ENCODE measurements at places on chromosomes 6 and 20.

GRCh38 chr6:225121-225721, 67.1 kb upstream of the DUSP22 start:
- peak; percentile 35 for DNase-seq

GRCh38 chr20:21835042-21835441, 129.6 kb downstream of the PAX1 start:
- DNase-seq = no peak

DNA sequence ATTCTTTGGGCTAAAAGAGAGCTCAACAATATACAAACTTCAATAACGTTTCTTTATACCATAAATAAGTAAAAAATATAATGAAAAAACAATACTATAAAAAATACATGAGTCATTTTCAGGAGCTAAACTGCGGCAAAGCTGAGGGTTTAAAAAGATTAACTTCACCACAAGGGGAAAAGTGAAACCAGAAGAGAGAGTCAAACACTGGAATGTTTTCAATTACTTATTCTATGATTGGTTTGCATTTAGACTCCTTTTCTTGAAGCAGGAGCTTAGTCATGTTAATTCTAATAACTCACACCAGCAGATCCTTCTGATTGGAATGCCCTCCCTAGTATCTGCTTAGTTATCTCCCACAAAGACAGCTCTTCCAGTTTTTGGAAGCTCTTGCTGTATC, 627.3 kb downstream of the UTRN start:
- no peak for DNase-seq

DNA sequence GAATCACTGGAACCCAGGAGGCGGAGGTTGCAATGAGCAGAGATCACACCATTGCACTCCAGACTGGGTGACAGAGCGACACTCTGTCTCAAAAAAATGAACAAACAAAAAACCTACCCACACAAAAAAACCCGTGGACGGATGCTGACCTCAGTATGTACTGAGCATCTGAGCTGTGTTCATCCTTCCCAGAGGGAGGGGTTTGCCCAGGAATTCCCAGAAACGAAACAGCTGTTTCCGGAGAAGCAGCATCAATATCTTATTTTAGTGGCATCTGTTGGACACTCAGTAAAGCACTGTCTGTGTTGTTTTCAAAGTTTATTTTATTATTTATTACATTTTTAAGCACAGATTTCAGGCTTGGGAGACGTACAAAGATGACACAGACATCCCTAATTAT, 18.7 kb downstream of the NANP start:
- no peak for DNase-seq

- no peak for DNase-seq
These were observed 124.1 kb downstream of the RNF144B start for GRCh38 chr6:18511211-18511610.

DNA sequence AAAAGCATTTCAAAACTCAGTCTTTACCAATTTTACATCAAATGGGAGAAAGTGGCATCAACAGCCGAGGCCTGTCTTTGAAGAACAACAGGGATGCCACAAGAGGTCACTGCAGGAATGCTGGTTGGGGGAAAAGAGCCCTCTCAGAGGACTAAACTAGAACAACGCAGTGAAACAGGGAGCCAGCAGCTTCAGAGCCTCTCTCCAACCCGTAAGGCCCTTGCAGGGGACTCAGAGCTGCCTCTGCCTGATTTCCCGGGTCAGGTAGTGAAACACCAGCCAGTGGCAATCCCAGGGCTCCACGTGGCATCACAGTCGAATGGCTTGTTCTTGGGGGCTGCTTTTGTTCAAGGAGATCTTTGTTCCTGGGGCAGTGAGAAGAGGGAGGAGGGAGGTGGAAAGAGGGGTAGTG, 55.0 kb upstream of the KCNK16 start:
- DNase-seq = peak; percentile 79

DNA sequence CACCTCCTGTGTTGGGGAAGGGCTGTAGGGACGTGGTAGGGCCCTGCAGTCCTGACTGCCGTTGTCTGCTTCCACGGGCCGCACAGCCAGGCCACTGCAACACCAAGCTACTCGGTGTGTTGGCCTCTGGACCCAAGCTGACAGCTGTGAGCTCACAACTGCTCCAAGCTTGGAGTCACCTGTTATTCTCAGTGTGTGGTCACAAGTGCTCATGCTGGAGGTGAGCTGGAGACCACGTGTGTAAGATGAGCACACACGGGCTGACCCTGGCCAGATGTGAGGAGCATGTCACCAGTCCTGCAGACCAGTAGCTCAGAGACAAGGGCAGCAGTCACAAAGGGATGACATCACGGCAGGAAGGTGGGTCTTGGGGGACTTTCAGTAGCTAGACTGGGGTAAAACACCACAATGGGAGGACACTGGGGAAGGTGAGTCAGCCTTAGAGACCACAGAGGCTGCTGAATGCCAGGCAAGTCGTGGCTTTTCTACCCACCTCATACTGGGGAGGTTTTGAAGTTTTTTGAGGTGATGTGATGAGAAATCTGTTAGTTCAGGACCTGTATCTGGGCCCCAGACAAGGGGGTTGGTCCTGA, 87.3 kb downstream of the FAM120B start:
- DNase-seq = no peak

DNA sequence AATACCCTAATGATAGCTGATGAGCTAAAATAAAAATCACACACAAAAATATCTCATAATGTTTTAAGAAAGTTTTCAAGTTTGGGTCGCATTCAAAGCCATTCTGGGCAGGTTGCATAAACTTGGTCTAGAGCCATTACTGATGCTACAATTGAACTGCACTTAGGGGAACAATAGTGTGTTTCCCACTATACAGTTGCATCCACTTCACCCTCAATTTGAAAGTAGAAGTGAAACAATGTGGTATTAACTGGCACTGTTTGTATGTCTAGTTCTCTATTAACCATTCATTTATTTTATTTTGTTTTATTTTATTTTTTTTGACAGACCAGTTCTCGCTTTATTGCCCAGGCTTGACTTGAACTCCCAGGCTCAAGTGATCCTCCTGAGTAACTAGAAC, 23.0 kb upstream of the STK38 start:
- DNase-seq = no peak

- DNase-seq = peak; percentile 20
These were observed 102.6 kb upstream of the TNFAIP3 start for GRCh38 chr6:137764464-137764863.

DNA sequence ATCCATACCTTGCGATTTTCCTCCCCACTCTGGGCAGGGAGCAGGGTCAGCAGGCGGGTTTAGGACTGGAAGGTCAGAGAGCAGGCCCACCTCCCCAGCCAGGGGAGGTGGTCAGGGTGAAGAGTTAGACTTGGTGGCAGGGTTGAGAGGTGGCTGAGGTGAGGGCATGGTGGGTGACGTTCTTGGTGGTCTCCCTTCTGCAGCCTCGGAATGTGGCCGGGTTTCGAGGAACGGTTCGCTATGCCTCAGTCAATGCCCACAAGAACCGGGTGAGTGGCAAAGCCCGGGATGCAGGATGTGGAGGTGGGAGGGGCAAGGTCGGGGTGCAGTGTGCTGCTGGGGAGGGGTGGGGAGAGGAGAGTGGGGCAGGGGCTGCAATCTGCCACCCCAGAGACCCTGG, 11.6 kb downstream of the TTBK1 start:
- no peak for DNase-seq

DNA sequence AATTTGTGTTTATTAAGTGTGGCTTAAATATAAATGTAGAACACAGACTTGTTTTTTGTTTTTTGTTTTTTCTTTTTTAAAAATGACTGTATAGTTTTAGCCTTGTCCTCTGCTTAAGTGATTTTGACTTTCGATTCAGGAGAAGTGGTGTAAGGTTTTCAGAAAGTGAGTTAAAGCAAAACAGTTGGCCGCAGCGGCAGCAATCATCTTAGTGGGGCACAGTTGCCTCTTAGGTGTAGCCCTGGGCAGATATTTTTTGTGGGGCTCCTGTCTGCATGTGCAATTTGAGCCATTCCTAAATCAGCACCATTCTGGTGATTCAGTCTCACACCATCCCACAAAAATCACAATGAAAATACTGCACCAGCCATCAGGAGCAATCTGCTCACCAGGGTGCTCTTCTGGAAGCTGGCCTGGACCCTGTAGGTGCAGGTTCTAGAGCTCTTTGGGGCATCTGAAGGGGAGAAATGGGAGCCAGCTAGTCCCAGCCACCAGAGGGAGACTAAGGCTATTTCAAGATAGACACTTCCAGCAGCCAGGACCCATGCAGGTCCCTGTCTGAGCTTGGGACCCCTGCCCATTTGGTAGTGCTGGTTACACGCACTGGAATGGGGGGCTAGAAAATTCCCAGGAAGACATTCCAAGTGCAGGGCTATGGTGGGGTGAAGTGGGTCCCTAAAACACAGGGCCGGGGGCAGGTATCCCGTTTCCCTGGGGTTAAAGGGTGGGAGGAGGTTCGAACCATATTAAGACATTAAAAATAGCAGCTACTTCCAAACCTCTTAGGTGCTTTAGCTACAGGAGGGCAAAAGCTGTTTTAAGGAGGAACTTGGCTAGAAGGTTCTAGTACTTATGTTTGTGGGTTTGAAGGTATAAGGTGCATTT, 156.6 kb downstream of the NFATC2 start:
- peak; percentile 80 for DNase-seq

DNA sequence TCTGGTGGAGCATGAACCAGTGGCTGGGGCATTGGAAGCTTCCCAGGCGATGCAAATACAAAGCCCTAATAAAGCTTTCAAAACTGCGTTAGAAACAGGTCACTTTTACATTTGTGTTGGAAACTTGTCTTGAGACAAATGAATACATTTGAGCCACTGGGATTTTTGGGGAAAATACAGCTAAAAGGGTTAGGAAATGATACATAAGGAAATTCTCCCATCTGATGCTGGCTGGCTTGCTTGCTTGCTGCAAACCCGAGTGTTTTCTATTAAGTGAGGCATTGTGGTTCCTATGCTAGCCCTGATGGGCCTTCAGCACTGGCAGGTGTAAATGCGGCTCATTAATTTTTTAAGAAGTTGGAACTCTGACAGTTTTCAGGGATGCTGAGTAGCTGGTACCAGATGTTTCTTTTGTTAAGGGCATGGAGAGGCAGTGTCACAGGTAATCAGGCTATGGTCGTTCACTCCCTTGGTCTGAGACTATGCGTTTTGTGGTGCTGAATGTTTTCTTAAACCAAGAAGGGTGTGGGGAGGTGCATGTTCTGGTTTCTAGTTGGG, 35.2 kb downstream of the RREB1 start:
- DNase-seq = no peak

DNA sequence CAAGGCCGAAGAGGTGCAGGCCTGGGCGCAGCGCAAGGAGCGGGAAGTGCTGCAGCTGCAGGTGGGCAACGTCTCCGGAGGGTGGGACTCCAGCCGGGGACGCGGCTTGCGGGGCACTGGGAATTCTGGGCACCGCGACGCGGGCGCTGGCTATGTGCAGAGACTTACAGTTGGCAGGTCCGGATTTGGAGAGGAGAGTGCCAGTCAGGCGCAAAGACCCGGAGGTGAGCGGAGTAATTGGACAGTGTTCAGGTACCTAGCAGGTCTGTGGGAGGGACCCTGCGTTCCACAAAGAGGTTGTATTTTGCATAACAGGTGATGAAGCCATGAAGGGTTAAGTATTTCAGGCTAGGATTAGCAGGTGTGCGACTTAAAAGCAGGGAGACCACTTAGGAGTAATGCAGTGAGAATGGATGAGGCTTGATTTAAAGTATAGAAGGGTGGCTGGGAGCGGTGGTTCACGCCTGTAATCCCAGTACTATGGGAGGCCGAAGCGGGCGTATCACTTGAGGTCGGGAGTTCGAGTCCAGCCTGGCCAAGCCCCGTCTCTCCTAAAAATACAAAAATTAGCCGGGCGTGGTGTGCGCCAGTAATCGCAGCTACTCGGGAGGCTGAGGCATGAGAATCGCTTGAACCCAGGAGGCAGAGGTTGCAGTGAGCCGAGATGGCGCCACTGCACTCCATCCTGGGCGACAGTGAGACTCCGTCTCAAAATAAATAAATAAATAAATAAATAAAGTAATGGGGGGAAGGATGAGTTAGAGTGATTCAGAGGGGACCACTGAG, 1.0 kb downstream of the MRPS26 start:
- DNase-seq = no peak

GRCh38 chr6:3013486-3013885, 13.8 kb downstream of the NQO2 start:
- DNase-seq = peak; percentile 68

- peak; percentile 17 for DNase-seq
These were observed 20.5 kb upstream of the TBC1D32 start for GRCh38 chr6:121354764-121355163.

DNA sequence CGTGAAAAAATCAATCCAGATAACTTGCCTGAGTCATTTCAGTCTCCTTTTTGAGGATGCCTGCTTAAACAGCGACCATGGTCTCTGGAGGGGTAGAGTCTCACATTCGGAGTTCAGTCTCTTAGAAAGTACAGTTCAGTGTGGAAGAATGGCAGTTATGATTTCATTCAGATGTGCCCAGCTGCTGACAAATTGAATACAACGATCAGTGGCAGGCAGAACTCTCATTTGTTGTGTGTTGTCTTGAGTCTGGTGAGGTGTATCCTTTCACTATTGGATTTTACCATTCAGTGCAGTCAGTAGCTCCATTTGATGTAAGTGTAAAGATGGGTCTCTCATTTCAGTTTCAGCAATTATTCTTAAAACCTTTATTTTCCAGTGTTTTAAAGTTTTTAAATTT, 639 bp upstream of the TULP4 start:
- DNase-seq = no peak

- DNase-seq = no peak
These were observed 131.9 kb downstream of the EPM2A start for GRCh38 chr6:145603424-145603833.

DNA sequence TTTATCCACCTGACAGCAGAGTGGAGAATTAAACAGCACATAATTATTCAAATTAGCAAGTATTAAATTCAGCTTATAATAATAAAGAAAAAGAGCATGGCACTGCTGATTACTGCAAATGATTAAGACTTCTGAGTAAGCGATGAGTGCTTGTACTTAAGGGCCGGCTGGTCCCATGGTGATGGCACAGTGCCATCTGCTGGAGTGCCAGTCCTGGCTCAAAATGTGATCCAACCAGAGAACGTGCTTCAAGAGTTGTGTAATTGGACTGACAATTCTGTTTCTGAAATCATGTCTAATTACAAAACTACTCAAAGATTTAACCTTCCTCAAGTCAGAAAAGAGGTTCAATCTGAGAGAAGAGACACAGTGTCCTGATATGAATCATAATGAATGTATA, 181.6 kb upstream of the RGS17 start:
- DNase-seq = peak; percentile 76

- no peak for DNase-seq
These were observed 6.8 kb downstream of the NOX3 start for GRCh38 chr6:155448668-155449449.

- no peak for DNase-seq
These were observed 69.0 kb upstream of the JARID2 start for GRCh38 chr6:15176816-15177370.

DNA sequence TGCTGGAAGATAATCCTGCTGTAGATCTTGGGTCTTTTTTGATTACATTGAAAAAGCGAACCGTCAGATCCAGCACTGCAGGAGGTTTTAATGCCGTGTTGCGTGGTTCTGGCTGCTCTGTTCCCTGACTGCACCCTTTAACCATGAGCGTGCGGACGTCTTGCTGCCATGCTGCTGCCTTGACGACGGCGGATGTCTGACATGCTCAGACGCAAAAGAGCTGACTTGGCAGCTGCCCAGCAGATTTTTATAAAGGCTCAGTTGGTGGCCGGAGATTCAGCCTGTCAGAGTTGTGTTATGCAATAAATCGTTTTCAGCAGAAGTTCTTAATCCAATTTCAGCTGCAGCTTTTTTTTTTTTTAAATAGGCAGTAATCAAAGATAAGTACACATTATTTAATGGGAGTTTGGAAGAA, 119.4 kb downstream of the JARID2 start:
- peak; percentile 68 for DNase-seq

- no peak for DNase-seq
These were observed 17.5 kb downstream of the TMEM244 start for GRCh38 chr6:129843573-129843972.

GRCh38 chr20:58071298-58071697, 157.2 kb downstream of the ANKRD60 start:
- no peak for DNase-seq

All from dermis blood vessel endothelial cell (primary cell).